ELF-1 (cell line): ENCODE measurements at places on chromosomes 3 and 15.
A peak's percentile ranks its signal among the peaks of the same experiment; 100 is the strongest.

- DNase-seq = no peak
Measured at GRCh38 chr15:50968353-50968752, 59.9 kb downstream of the AP4E1 start.

DNA sequence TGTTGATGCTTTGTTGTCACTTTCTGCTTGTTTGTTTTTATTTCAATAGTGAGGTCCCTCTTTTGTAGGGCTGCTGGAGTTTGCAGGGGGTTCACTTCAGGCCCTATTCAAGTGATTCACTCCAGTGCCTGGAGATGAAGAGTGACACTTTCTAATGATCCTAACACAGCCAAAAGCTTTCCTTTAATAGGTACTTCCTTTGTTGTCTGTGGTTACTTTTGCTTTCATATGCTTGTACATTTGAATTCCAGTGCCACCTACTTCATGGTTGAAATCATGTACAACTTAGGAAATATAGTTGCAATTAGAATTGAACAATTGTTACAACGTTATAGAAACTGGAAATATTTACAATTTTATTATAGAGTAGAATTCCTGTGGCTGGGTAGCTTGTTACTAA is 466.8 kb upstream of the EPHA3 start:
- DNase-seq = no peak

DNA sequence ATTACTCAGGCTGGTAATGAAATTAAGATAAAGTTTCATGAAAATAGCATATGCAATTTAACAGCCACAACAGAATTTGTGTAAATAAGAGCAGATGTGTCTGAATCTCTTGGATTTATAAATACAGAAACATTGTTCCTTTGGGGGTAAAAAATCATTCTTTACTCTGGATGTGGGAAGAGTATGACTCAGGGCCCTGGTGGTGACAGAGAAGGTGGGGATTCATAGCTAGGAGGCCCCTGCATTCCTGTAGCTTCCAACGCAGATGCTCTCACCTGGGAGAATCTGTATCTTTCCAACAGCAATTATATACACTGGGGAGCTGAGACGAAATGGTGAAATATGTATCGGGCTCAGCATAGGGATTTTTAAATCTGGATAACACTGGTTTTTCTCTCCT is 167.6 kb upstream of the CADPS start:
- DNase-seq = no peak

- peak; percentile 88 for DNase-seq
Measured at GRCh38 chr3:127088511-127089351, 104.2 kb upstream of the PRR23E start.

- DNase-seq = no peak
Measured at GRCh38 chr15:100771746-100772145, 107.9 kb upstream of the ALDH1A3 start.

DNA sequence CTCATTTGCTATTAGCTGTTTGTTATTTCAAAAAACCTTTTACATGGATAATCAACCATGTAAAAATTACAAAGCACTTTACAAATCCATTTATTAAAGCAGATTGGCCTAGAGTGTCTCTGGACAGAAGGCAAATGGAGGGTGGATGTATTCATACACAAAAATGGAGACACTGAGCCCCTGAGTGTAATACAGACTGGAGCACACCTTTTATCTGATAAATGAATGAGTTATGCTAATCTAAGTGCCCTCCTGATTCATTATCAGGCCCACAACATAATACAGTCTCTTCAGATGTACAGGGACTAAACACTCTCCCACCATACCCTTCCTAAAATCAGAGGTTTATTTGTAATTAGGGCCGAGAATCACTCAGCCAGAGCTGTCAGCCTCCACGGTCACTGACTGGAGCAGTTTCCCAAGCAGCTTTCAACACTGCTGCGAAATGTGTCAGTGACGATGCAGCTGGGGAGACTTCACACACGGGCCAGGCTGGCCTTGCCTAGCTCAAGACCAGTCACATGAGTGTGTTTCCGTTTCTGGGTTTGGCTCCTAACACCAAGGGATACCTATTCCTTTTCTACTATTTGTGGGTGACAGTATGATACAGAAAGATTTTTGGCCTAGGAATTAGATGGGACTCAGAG is 271.8 kb downstream of the ZIC1 start:
- DNase-seq = no peak

DNA sequence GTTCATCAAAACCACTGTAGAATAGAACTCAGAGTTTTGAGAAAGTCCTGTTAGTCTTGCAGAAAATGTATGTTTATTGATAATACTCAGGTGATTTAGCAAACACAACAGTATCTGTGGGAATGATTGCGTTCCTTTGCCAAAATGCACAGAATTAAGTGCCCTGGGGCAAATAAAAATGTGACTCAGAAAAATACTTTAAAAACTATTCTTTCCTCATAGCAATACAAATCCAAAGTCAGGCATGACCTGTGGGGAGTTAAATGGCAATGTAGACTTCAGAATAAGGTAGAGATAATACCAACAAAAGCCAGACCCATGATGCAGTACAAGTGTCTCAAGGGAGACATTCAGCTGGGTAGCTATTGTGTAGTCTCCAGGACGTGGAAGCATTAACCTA is 72.3 kb upstream of the SNTN start:
- DNase-seq = no peak
